Omental fat pad (tissue), 4 donors: ENCODE measurements at places on chromosomes 7 and 10.

GRCh38 chr7:148045521-148045920, 545.0 kb upstream of the C7orf33 start:
- no peak for DNase-seq

DNA sequence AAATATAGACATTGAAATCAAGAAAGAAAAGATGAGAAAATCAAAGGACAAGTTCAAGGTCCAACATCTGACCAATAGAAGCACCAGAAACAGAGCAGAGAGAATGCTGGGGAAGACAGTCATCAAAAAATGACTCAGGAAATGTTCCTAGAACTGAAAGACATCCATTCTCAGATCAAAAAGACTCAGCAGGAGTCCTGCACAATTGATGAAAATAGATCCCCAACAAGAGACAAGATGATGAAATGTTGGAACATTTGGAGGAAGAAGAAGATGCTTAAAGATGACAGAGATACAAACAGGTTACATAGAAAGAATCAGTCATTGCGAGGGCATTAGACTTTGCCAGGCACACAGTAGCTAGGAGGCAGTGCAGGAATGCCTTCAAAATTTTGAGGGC, 30.0 kb upstream of the EIF5AL1 start:
- DNase-seq, result no peak

DNA sequence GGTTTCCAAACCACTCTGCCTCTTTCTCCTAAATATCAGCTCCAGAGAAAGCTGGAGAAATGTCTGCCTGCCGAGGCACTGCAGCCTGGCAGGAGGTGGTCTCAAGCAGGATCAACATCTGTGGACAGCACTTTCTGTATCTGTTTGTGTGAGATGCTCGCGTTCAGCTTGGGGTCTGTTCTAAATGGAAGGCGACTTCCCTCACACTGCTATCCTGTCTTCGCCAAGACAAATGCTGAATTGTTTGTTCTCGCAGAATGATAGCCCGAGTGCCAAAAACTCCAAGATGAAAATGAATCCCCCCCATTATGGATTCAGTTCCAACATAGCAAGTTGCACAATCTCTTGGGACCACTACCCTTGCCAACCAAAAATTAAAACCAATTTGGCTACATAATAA, 72.2 kb upstream of the PALS2 start:
- DNase-seq, result no peak

GRCh38 chr10:105691811-105692210, 1050.7 kb downstream of the SORCS3 start:
- no peak for DNase-seq

DNA sequence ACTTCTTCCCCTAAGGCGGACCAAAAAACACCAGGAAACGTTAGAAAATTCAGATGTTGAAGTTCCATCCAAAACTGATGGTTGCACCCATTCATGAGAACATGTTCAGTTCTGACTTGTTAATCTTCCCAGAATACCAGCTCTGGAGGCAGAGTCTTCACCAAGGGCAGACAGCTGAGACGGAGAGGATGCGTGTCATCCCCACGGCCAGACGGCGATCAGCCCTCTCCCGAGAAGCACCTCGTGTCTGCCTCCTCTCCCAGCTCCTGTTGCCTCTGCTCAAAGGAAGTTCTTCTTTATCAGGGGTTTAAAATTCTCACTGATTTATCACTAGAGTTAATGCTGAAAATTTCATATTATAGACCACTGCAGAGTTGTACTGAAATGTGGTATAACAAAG, 269.7 kb downstream of the ZMYND11 start:
- DNase-seq, result no peak
